AG10803 (cell line): ENCODE measurements at places on chromosomes 4 and X.
A peak's percentile ranks its signal among the peaks of the same experiment; 100 is the strongest.

DNA sequence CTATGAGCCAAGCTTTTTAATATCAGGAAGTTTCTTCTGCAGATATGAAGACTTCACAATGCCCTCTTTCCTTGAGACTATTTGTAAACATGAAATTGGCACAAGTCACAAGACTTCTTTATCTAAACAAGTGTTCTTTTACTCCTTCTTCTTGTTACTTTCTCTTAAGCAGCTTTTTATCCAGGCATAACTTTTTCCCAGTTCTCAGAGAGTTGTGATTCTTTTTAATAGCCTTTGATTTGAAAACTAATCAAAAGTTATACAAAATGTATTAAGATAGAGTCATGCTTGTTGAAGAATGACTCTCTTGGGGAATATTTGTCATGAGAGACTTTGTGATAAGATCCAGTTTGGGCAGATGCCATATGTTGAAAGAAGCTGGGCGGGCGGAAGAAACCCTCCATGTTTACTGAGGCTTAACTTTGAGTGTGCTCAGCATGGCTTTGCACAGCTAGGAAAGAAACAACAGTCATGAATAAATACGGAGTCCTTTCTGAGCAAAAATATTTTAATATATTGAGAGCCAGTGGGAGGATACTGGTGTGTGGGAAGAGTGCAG, 39.3 kb downstream of the SYTL5 start:
- DNase-seq = no peak

- DNase-seq = peak; percentile 64
Measured at GRCh38 chrX:107000013-107000515, at the start of gene MORC4. Gene MORC4, minus strand, starts transcription at chrX:107000212. Its CDS starts 243 bp downstream, at chrX:106999969.

GRCh38 chrX:40012039-40012867, 85.5 kb downstream of the BCOR start:
- peak; percentile 42 for DNase-seq

DNA sequence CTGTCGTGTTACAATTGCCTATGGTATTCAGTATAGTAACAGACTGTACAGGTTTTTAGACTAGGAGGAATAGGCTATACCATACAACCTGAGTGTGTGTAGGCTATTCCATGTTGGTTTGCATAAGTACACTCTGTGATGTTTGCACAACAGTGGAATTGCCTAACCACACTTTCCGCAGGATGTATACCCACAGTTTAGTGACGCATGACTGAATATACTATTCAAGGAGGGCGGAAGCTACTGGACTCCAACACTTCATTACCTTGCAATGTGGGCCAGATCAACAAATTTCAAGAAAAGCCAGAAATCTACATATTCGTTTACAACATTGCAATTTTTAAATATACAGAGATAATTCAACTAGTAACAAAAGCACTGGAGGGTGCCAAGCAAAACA, 317.2 kb downstream of the PDGFC start:
- no peak for DNase-seq
